CD4-positive, alpha-beta T cell treated with Interleukin-6 for 4 hours (primary cell): ENCODE measurements at places on chromosomes 16 and 17.

GRCh38 chr17:49121696-49122292 lies 10.8 kb upstream of the B4GALNT2 start:
- no peak for DNase-seq

GRCh38 chr17:18362698-18363100 lies 651 bp downstream of the SHMT1 start:
- DNase-seq, result no peak

- DNase-seq, result no peak
Measured at GRCh38 chr17:48994549-48995303, 2.5 kb upstream of the IGF2BP1 start.

- no peak for DNase-seq
Measured at GRCh38 chr17:79592198-79592597, 18.7 kb downstream of the RBFOX3 start.

DNA sequence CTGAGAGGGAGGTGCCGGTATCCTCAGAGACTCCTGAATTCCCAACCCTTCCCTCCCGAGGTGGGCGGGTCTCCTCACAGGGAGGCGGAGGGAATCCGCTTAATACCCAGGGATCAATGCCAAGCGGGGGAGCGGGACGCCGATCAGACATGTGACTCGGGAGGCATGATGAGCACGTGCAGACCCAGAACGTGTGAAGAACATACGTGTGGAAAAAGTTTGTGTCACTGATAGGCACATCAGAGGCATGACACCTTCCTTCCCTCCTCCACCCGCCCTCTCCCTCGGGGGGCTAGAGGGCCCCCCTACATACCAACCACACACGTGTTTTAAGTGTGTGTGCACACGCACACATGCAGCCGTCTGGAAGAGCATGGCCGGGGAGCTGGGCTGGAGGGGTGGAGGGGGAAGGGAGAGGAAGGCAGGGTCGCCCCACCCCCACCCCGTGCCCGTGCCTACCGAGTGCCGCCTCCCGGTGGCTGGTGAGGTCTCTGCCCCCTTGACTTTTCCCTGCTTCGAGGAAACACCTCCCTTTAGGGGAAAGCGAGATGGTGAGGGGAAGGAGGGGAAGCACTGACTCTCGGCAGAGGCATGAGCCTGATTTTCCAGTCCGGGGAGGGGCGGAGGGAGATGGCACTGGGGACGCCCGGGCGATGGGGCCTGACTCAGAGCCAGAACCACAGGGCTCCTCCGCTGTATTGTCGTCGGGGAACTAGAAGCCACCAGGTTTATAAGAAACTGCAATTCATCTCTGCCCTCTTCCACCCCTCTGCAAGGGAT lies 12.1 kb upstream of the TBX21 start:
- DNase-seq, result peak; percentile 82

GRCh38 chr17:5832886-5833285 lies 237.3 kb upstream of the WSCD1 start:
- DNase-seq, result no peak

- DNase-seq, result no peak
Measured at GRCh38 chr17:61403801-61404662, 4.4 kb downstream of the TBX2 start.
